ENCODE measurements at places on chromosomes 2 and 18.

- DNase-seq: no peak
Observed at GRCh38 chr2:107414376-107414775, 412.3 kb upstream of the RGPD4 start.

- no peak for DNase-seq
Observed at GRCh38 chr2:47109007-47109375, 46.1 kb downstream of the STPG4 start.

DNA sequence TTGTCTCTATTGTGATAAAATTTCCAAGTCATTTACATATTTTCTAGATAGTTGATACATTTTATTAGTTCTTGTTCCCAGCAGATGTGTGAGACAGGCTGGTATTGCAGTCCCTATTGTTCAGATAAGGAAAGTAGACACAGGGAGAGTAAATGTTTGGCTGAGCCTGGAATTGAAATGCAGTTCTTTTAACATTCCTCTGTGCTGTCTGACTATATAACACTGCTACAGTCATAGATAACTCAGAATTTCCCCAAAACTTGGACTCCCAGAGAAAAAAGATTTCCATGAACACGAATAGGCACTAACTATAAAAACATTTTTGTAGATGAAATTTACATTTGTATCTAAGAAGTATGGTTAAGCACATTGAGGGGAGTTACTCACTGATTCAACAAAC, 71.4 kb downstream of the PLCL1 start:
- DNase-seq: no peak

DNA sequence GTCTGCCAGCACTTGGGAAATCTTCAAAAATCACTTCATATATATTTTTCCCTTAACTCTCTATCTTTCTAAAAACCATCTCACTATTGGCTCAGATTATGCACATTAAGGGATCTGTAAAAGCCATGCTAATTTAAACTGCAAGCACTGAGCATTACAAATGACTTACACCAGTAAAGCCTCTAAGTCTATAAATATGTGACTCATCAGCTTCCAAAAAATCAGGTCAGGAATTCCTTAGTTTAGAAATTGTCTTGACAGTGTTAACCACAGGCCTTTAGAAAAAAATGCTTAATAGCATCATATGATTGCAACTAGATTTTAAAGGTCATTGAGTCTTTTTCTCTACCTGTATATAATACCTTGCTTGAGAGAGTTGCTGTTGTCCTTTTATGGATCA, 1113.6 kb upstream of the PIK3C3 start:
- DNase-seq: no peak

- no peak for DNase-seq
Observed at GRCh38 chr2:197210430-197210829, 100.2 kb downstream of the ANKRD44 start.

DNA sequence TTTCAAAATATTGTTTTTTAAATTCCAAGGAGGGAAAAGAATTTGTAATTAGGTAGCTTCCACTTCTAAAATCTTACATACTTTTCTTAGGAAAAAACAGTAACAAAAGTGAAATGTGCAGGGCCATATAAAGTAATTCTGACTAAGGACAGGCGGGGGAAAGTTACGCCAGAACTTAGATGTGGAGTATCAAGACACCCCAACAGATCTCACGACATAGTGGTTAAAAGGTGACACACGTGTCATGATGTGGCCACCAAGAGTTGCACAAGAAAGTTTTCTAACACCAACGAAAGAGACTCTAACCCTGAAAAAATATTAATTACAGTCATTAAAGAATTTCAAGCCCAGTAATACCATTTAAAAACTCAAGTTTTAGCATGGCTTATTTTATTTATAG, 51.0 kb downstream of the KIDINS220 start:
- DNase-seq: no peak

DNA sequence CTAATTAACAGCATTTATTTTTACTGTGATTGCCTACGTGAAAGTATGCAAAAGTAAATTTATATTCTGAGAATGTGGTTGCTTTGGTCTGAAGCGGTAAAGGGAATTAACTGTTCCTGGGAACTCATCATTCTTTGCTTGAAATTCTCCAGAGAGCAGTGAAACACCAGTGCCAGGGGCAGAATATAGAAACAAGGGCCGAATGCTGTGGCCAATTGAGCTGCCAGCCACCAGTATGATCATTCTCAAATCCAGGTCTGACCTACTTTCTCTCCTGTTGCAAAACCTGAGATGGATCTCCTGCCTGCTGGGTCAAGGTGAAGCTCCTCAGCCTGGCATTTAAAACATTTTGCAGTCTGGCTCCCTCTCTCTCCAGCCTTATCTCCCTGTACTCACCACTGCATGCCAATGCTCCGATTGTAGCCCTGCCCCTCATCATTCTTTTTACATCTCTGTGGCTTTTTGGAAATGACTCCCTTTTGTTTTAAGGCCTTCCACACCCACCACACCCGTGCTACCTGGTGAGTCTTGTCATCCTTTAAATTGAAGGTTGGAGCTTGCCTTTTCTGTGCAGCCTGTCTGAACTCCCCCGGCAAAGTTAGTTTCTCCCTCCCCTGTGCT, 94.5 kb upstream of the TMEM178A start:
- DNase-seq: no peak

- no peak for DNase-seq
Observed at GRCh38 chr2:113209646-113210171, 35.9 kb downstream of the PSD4 start.

DNA sequence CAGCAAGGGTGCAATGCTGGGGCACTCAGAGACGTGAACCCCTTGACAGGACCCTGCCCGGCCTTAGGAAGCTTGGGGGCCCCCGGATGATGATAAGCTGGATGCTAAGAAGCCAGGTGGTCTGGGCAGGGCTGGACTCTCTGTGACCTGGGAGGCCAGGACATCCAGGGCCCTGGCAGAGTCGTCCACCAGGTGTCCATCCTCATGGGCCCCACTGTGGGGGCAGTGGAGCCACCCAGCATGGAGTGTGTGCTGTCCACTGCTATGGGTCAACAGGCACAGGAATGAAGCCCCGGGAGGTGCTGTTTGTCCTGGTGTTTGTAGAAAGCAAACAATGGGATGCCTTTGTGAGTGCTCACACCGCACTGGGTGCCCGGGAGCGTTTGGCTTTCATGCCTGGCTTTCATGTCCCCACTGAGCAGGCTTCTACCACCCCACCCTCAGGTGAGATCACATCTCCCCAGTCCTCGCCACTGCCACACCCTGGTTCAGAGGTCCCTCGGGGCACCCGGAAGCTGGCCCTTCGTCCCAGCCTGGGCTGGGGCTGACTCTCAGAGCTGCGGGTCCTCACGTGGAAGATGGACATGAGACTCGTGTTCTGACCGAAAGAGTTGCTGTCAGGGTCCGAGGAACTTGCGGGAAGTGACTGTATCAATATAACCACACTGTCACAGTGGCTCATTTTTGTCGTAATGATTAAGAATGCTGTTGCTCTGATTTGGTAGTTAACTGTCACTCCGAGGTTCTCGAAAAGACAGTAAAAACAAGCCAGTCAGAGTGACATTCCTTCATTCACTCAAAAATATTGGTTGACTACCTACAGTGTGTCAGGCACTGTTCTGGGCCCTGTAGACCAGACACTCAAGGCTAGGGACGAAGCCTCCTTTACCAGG, 53.3 kb downstream of the INHBB start:
- DNase-seq: no peak

- no peak for DNase-seq
Observed at GRCh38 chr18:40004246-40004645, 1950.8 kb upstream of the PIK3C3 start.

DNA sequence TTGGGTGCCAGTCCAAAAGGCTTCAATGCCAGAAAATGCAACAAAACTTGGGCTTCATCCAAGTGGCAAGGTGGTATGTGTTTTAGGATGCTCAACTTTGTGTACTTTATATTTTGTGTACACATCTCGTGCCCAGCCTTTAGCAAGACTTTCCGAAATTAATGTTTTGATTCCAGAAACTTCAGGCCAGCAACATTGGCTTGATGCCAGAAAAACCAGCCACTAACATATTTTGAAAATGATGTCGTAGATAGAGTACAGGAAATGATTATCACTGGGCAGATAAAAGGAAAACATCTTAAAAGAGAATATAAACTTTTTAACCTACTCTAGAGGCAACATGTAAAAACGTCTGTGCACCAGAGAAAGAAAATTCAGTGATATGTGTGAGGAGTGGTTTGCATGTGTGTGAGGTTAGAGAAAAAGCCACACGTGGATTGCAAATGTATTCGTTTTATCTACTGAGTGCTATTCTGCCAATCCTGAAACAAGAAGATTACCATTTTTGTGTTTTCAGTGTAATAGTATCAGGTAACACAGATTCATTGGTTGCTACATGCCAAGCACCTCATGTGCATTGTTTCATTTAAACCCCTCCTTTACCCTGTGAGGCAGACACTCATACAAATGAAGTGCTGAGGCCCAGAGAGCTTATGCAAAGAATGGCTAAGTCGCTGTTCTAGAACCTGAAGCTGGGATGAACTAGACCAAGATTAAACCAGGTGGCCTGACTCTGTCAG, 264.8 kb downstream of the C1D start:
- no peak for DNase-seq

DNA sequence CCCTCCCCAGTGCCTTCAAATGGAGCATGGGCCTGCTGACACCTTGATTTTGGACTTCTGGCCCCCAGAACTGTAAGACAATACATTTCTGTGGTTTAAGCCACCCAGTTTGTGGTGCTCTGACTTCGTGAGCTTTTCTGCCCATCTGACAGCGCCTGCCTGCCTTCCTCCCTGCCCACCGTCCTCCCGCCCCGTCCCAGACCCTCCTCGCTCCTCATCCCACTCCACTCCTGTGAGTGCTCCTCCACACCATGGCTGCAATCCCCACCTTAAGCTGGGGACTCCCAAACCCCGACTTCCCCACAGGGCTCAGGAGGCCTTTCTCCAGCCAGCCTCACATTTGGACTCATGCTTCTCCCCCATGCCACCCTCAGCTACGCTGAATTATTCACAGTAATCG, 70.7 kb downstream of the CABLES1 start:
- DNase-seq: no peak

- DNase-seq: no peak
Observed at GRCh38 chr2:222427646-222428301, 3.4 kb downstream of the SGPP2 start.

DNA sequence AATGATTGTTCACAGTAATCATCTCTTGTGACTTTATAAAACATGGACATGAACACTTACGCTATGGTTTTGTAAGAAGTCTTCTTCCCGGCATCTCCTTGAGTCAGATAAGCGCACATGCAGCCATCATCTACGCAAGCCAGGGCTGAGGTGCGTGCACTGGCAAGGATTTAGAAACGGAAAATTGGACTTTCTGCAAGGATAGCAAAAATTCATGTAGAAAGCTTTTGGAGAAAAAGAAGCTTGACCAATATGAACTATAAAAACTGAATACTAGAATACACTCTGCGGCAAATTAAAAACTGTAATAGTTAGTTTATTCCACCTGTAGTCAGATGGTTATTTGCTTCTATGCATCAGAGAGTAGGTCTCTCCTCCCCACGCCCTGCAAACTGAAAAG, 6.3 kb downstream of the NMS start:
- DNase-seq: no peak

- no peak for DNase-seq
Observed at GRCh38 chr2:222410534-222410933, 13.8 kb upstream of the SGPP2 start.

- DNase-seq: no peak
Observed at GRCh38 chr2:19504400-19505198, 146.2 kb upstream of the OSR1 start.

DNA sequence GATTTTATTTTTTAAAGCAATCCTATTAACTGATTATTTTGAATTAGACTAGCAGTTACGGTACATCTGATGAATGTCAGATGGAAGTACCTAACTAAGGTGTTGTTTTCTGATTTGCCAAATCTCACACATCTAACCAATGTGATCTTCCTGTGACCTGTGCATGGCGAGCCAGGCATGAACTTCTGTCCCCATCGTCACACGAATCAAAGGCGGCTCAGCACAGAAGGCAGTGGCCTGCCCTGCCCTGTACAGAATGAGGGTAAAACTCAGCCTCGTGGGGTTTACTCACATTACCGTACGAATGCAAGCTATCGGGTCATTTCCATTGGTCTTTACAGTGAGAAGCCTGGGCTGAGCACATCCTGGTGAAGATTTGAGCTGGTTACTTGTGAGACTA, 87.3 kb downstream of the WDSUB1 start:
- DNase-seq: no peak

- no peak for DNase-seq
Observed at GRCh38 chr18:8732442-8733360, 27.3 kb downstream of the MTCL1 start.

- DNase-seq: peak; percentile 51
Observed at GRCh38 chr2:134127496-134127895, 126.4 kb upstream of the MGAT5 start.

DNA sequence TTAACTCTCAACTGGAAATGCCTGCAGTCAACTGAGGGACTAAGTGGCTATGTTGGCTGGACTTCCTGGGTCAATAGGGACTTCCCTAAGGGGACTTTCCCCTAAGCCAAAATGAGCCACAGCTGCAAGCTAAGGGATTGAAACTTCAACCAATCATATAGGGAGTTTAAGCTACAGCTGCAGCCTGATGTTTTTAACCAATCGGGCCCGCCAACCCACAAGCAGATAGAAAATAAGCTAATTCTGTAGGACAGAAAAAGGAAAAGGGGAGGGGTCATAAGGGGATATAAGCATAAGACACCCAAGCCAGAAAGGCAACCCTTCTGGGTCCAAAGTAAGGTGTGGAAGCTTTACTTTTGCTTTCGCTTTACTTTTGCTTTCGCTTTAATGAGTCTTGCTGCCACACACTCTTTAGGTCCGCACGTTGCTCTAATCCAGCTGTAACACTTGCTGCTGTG, 927.5 kb downstream of the ERBB4 start:
- DNase-seq: no peak

DNA sequence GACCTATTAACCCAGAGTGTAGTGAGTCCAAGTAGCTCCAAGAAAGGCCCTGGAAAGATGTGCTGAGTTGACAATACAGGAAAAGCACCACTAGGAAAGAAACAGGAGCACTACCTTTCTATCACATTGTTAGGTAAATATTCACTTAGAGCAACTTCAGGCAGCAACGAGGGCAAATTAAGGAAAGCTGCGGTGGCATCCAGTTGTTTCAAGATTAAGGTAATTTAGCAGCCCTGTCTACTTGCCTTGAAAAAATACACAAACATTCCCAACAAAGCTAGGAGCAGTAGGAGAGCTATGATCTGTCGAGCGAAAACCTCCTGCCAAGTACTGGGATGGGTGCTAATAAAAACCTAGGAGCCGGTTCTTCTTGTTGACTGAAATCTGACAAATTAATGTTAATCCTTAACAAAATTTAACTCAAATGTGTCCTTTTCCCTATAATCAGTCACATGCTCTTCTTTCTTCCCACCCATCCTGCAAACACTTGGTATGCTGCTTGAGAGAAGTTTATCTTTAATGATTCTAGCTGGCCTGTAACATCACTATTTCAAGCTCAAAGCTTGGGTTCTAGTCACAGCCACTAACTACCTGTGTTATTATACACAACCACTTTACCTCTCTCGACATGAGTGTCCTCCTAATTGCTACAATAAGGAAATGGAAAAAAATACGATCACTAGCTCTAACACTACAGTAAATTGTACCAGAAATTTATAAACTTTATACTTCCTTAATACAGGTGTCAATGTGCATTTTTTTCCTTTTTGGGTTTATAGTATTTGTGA, 2.0 kb downstream of the ACAA2 start:
- no peak for DNase-seq
